Activated CD4-positive, alpha-beta T cell treated with anti-CD3 and anti-CD28 coated beads for 36 hours (primary cell): ENCODE measurements at places on chromosomes 7 and 10.

DNA sequence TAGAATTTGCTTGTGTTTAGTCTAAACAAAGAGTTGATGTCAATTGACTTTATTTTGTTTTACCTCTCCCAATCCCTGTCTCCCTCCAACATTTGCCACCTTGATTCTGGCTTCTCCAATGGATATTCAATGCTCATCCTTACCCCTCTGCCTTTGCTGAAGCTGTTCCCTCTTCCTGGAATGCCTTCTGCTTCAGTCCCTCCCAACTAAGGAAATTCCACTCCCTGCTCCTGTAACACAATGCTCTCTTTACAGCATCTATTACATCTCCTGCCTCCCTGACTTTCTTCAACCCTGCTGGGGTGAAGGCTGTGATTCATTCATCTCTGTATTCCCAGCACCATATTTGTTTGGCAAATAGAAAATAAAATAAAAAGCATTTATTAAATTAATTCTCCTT, 34.5 kb upstream of the TAC1 start:
- H3K4me1 ChIP-seq = no peaks in the 10 kb centered on the region
- DNase-seq = no peak

- no peak overlapping the region for H3K4me3 ChIP-seq
- no peak for DNase-seq
- no peaks in the 10 kb centered on the region for H3K4me1 ChIP-seq
- no peak overlapping the region for H3K27ac ChIP-seq
- peaks cover 7% of the 10 kb centered on the region for H3K27me3 ChIP-seq
Measured at GRCh38 chr10:121240556-121240955, 357.7 kb downstream of the FGFR2 start.

GRCh38 chr7:4098169-4098568, 583.9 kb upstream of the FOXK1 start:
- H3K27ac ChIP-seq = no peak overlapping the region
- no peaks in the 10 kb centered on the region for H3K36me3 ChIP-seq
- peaks cover 45% of the 10 kb centered on the region for H3K4me1 ChIP-seq
- DNase-seq = no peak

GRCh38 chr7:86776136-86776535, 132.4 kb downstream of the GRM3 start:
- no peaks in the 10 kb centered on the region for H3K4me1 ChIP-seq
- H3K36me3 ChIP-seq = no peaks in the 10 kb centered on the region
- H3K4me3 ChIP-seq = no peak overlapping the region
- no peaks in the 10 kb centered on the region for H3K27me3 ChIP-seq
- H3K27ac ChIP-seq = no peak overlapping the region
- no peak for DNase-seq

DNA sequence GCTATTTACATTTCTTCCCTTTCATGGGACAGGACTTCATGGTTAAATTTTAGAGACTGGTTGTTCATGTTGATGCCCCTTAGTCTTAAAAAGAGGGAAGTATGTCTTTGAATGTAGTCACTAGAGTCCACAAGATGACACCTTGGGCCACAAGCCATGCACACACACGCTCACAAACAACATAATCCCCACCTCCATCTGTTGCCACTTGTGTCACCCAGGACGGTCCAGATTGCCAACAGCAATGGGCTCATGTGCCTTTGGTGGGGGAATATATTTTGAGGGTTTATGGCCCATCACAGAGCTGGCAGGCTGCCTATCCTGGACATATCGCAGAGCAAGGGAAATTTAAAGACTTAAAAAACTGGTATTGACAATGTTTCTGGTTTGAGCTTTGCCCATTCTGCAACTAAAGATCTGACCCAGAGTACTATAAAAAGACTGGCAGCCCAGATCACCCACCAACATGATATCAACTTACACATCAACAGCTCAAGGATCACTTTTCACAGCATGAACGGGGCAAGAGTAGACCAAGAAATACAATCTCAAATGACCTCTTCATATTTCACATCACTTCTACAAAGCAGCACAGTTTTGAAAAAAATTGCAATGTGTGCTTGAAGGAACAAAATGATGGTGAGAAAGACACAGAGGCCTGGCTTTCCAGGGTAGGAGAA, 50.5 kb downstream of the STRA8 start:
- no peaks in the 10 kb centered on the region for H3K36me3 ChIP-seq
- no peak for DNase-seq
- no peak overlapping the region for H3K27ac ChIP-seq
- H3K27me3 ChIP-seq = peaks cover 7% of the 10 kb centered on the region
- no peak overlapping the region for H3K4me3 ChIP-seq

DNA sequence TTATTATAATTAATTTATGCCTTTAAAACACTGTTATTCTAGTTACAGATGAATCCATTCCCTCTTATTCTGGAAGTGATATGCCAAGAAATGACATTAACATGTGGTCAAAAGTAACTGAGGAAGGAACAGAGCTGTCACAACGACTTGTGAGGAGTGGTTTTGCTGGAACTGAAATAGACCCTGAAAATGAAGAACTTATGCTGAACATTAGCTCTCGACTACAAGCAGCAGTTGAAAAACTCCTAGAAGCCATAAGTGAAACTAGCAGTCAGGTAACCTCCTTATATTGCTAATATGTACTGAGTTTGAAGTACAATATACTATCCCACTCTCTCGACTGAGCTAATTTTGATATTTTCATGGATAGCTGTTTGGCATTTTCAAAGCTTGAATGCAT, 81.6 kb downstream of the CYP51A1 start:
- no peak for DNase-seq
- peaks cover 17% of the 10 kb centered on the region for H3K36me3 ChIP-seq
- H3K4me3 ChIP-seq = no peak overlapping the region
- H3K4me1 ChIP-seq = peaks cover 4% of the 10 kb centered on the region

- H3K27ac ChIP-seq = no peak overlapping the region
- peaks cover 63% of the 10 kb centered on the region for H3K4me1 ChIP-seq
- no peak for DNase-seq
- H3K27me3 ChIP-seq = no peaks in the 10 kb centered on the region
Measured at GRCh38 chr10:3074145-3074665, 6.9 kb downstream of the PFKP start.

GRCh38 chr7:111107579-111107978, 16.7 kb downstream of the LRRN3 start:
- DNase-seq = no peak
- H3K27ac ChIP-seq = no peak overlapping the region
- H3K4me3 ChIP-seq = no peak overlapping the region
- no peaks in the 10 kb centered on the region for H3K27me3 ChIP-seq

DNA sequence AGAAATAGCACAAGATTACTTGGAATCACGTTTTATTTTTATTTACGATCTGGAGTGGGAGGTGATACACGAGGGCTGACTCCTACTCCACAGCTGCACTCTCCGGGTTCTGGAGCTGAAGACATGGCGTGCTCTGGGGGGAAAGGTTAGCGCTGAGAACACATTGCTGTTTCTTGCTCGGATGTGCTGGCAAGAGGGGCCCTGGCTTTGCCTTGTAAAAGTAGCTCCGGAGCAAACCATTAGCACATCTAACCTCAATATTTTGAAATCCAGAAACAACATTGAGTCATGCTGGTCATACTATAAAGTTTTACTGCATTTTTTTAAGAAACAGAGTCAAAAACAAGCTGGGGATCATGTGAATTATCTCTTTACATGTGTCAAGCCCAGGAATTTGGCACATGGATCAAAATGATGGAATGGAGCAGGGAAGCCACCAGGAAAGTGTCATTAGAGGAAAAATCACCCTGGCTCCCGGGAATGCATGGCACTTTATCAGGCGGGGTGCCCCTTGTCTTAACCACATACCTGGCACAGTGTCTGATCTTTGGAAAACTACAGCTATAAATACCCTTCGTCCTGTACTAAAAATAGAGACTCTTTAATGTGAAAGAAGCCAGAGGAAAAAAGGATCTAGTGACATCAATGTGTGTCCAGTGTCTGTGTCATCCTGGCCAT, 31.6 kb upstream of the LYZL1 start:
- no peak overlapping the region for H3K4me3 ChIP-seq
- H3K27me3 ChIP-seq = peaks cover 21% of the 10 kb centered on the region
- H3K27ac ChIP-seq = no peak overlapping the region
- no peaks in the 10 kb centered on the region for H3K36me3 ChIP-seq

GRCh38 chr7:151427705-151428377, 12.1 kb downstream of the CRYGN start:
- H3K4me1 ChIP-seq = peaks cover 43% of the 10 kb centered on the region
- H3K36me3 ChIP-seq = no peaks in the 10 kb centered on the region
- no peak overlapping the region for H3K27ac ChIP-seq
- H3K4me3 ChIP-seq = no peak overlapping the region

- DNase-seq = no peak
- peaks cover 13% of the 10 kb centered on the region for H3K4me1 ChIP-seq
- H3K4me3 ChIP-seq = no peak overlapping the region
- no peak overlapping the region for H3K27ac ChIP-seq
- no peaks in the 10 kb centered on the region for H3K36me3 ChIP-seq
Measured at GRCh38 chr10:30782537-30783461, 153.2 kb upstream of the LYZL2 start.

- no peak overlapping the region for H3K27ac ChIP-seq
- H3K4me1 ChIP-seq = no peaks in the 10 kb centered on the region
- DNase-seq = no peak
Measured at GRCh38 chr7:34875481-34875880, 161.8 kb downstream of the DPY19L1 start.

DNA sequence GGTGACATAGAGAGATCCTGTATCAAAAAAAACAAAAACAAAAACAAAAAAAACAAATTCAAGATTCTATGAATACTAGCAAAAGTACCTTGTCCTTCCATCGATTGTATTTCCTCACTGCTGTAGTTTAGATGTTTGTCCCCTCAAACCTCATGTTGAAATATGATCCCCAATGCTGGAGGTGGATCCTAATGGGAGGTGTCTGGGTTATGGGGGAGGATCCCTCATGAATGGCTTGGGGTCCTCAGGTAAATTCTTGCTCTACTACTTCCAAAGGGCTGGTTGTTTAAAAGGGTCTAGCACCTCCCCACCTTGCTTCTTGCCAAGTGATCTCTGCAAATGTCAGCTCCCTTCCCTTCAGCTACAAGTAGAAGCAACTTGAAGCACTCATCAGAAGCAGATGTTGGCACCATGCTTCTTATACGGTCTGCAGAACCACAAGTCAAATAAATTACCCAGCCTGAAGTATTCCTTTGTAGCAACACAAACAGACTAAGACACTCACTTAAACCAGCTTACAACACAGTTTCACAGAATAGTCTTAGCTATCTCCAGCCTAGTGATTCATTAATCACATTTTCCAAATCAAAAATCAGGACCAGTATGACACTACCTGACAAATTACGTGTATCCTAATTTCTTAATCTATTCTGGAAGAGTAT, 20.7 kb downstream of the ABI1 start:
- no peak for DNase-seq
- peaks cover 63% of the 10 kb centered on the region for H3K4me1 ChIP-seq
